ENCODE measurements at places on chromosomes 7 and 10.

- no peak for DNase-seq
These were observed 131.8 kb upstream of the WDR11 start for GRCh38 chr10:120719333-120719732.

DNA sequence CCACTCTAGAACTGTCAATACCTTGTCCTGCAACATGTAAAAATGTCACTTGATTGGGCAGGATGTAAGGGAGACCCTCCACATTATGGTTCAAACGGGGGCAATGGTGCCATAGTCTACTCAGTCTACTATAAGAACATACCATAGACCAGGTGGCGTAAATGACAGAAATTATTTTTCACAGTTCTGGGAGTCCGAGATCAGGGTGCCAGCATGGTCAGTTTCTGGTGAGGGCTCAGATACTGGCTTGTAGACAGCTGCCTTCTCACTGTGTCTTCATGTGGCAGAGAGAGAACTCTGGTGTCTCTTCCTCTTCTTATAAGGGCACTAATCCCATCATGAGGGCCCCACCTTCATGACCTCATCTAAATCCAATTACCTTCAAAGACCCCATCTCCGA is 18.7 kb upstream of the TMEM178B start:
- DNase-seq = no peak

- no peak for DNase-seq
These were observed 42.2 kb downstream of the AHR start for GRCh38 chr7:17340655-17341054.

- no peak for DNase-seq
These were observed 136.8 kb downstream of the PAXIP1 start for GRCh38 chr7:154865984-154866685.

DNA sequence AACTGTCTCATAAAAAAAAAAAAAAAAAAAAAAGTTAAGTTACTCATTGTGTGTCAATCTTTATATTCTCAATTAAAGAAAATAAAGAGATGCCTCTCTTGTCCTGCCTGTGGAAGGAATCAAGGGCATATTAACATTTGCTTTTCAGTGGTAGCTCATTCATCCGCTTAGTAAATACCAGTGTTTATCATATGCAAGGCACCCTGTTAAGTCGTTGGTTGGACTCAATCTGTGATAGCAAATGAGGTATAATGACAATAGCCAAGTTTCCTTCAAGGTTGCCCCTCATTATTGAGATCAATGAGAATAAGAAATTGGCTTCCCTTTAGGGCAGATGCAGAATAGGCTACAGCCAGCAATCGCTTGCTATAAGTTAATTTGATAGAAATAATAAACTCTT is 812.7 kb upstream of the COBL start:
- no peak for DNase-seq

DNA sequence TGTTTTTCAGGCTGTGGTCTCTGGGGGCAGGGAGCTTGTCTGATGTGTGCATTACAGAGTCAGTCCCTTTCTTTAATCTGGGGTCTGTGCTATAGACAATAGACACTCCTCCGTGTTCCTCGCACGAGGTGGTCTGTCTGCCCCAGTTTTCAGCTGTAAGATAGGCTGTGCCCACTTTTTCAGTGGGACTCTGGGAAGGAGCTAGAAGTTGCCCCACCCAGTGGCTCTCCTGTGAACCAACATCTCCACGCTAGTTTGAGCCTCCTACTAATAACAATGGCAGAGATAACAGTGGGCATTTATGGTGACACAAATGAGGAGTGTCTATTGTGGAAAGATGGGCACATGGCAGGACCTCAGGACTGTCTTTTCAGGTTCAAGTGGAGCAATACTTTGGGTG is 44.0 kb downstream of the ADRB1 start:
- peak; percentile 36 for DNase-seq

- no peak for DNase-seq
These were observed 23.4 kb downstream of the IRF5 start for GRCh38 chr7:128961030-128961659.

- DNase-seq = no peak
These were observed 842 bp downstream of the SEMA3A start for GRCh38 chr7:84193747-84194146.
